ENCODE measurements at places on chromosomes 5 and 9. TPM values are rescaled to one million over a fixed set of nuclear protein-coding genes. Genes with fewer than 3 reads are reported as not detected.

GRCh38 chr9:35932735-35933134 is 23.4 kb downstream of the SPAAR start:
- DNase-seq, result no peak
- H3K4me1 ChIP-seq, result peaks cover 4% of the 10 kb centered on the region
- no peaks in the 10 kb centered on the region for H3K27me3 ChIP-seq
- H3K27ac ChIP-seq, result no peak overlapping the region
- H3K36me3 ChIP-seq, result no peaks in the 10 kb centered on the region
- H3K4me3 ChIP-seq, result no peak overlapping the region

DNA sequence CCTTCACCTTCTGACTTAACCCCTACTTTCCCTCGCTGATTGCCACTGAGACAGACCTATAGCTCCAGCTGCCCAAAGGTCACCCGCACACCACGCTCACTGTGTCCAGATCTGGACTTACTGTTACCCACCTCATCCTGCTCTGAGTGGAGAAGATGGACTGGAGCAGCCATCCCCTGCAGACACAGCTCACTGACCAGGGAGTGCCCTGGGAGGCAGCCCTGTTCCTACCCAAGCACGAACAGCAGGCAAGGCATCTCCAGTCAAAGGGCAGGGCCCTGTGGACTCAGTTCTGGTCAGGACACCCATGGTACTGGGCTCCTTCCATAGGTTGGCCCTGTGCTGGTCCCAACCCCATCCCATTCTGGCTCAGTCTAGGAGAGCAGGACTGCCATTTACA is 9.5 kb upstream of the BARX1 start:
- peaks cover 7% of the 10 kb centered on the region for H3K4me1 ChIP-seq
- H3K27ac ChIP-seq, result no peak overlapping the region
- DNase-seq, result no peak
- peaks cover 33% of the 10 kb centered on the region for H3K27me3 ChIP-seq
- H3K36me3 ChIP-seq, result no peaks in the 10 kb centered on the region
- no peak overlapping the region for H3K4me3 ChIP-seq

DNA sequence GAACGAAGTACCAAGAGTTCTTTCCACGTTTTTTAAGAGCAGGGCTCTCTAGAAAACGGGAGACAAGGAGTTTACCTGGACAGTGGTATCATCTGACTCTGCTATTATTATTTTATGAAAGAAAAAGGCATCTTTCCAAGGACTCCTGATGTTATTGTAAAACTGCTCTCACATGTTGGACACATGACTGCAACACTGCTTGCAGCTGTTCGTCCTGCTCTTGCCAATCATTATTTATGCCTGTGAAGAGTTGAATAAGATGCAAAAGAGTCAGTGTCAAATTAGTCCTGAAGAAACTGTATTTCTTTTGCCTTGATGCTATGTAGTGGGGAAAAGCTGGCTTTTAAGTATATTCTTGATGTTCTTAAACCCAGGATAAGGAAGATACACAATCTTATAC is 284.5 kb upstream of the PTGER4 start:
- no peaks in the 10 kb centered on the region for H3K27me3 ChIP-seq
- H3K4me3 ChIP-seq, result no peak overlapping the region
- H3K4me1 ChIP-seq, result peaks cover 4% of the 10 kb centered on the region
- no peaks in the 10 kb centered on the region for H3K36me3 ChIP-seq
- DNase-seq, result no peak
- no peak overlapping the region for H3K27ac ChIP-seq

The ZFR gene
- 45.2 TPM for total RNA-seq

The CNTNAP3B gene
- total RNA-seq, result 13.6 TPM

Measured in lung (tissue), 17 donors.